Dorsolateral prefrontal cortex (tissue), 122 donors: ENCODE measurements at places on chromosomes 3 and 15. TPM values are rescaled to one million over a fixed set of nuclear protein-coding genes. Genes with fewer than 3 reads are reported as not detected.

Gene ATP13A3
- total RNA-seq, result 68.9 TPM

Gene CDHR4
- total RNA-seq, result not detected

Gene PLSCR4
- 42.4 TPM for total RNA-seq

Gene LRRC34
- 13.6 TPM for total RNA-seq

Gene YEATS2
- 64.0 TPM for total RNA-seq

- no peak for DNase-seq
Observed at GRCh38 chr3:148243609-148244008, 454.1 kb upstream of the AGTR1 start.

DNA sequence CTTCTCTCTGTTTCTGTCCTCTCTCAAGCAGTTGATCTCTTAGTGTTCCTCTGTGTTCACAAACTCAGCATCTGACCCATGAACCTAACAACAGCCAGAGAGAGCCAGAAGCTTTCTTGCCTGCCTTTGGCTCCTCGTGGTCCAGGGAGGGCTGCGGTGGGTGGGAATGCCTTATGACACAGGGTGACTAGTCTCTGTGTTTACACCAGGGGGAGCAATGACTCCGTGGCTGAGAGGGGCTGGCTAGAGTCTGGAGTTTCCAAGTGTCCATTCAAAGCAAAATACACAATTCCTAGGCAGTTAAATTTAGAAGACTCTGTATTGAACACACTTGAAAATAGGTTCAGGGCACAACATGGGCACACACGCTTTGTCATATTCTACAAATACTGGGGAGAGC, 370.0 kb upstream of the FRG2C start:
- no peak for DNase-seq

DNA sequence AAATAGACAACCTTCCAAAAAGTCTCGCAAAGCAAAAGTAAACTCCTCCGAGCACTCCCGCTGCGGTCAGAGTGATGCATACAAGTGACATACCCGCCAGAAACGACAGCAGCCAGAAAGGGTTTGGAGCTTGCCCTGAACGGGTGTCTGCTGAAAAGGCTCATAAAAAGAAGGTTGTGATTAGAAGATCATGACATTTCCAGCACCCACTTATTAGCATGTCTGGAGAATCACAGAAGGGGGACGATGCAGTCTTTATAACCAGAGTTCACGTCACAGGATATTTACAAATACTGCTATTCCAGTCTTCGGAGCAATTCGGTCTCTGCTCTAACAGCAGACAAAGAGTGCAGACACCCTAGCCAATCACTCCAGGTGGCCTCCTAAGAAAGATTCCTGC, 59.1 kb upstream of the FRMD4B start:
- DNase-seq, result no peak
